Putamen (tissue), 1 donor: ENCODE measurements at places on chromosomes 3 and 15.
A peak's percentile ranks its signal among the peaks of the same experiment; 100 is the strongest.

DNA sequence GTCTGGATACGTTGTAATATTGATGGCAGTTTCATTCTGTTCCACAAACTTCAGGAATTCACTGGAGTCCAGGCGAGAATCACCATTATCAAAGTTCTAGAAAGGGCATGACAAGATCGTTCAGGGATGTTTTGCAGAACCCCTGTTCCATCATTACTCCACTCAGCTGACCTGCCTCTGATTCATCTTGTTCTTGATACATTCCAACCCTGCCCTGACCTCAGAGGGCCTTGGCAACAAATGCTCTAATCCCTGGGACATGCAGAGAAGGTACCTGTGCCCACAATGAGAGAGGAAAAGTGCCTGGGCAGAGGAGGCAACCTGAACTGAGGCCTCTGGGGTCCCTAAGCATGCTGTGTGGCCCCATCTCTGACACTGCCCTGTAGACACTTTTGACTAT, 45.9 kb downstream of the FSTL1 start:
- no peak for DNase-seq

- no peak for DNase-seq
These were observed 32.1 kb downstream of the SRPRB start for GRCh38 chr3:133837487-133838295.

DNA sequence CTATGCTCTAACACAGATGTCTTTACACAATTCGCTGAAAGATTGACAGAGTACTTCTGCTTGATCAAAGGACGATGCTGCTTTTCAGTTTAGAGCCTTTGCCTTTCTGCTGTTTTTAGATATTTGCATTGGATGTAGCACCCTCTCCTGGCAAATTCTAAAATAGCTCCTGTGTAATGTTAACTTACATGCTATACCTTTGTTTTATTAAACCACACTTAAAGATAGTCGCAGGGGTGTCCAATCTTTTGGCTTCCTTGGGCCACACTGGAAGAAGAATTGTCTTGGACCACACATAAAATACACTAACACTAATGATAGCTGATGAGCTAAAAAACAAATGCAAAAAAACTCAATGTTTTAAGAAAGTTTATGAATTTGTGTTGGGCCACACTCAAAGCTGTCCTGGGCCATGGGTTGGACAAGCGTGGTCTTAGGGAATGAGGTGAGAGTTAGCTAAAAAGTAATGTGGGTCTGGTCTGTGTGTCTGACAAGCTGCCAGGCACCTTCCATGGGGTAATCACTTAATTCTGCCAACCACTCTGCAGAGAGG, 62.9 kb downstream of the ATG7 start:
- DNase-seq = peak; percentile 63

DNA sequence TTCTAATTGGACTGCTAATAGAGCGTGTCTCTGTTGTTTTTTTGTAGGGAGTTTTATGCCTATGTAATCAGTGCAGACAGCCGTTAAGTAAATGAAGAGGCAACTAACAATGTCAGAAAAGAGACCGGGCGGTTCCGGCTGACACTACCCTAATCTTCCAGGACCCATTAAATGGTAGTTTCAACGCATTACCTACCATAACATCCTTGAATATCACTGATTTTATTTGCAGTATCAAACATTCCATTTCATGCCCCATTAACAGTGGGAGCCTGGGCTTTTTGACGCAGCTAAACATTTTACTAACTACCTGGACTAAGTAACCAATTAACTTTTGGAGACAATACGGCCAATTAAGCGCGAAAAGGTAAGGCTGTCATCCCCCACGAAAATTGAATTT, 832.9 kb upstream of the NR2F2 start:
- no peak for DNase-seq

GRCh38 chr15:40796041-40796440, 10.8 kb upstream of the ZFYVE19 start:
- DNase-seq = no peak

DNA sequence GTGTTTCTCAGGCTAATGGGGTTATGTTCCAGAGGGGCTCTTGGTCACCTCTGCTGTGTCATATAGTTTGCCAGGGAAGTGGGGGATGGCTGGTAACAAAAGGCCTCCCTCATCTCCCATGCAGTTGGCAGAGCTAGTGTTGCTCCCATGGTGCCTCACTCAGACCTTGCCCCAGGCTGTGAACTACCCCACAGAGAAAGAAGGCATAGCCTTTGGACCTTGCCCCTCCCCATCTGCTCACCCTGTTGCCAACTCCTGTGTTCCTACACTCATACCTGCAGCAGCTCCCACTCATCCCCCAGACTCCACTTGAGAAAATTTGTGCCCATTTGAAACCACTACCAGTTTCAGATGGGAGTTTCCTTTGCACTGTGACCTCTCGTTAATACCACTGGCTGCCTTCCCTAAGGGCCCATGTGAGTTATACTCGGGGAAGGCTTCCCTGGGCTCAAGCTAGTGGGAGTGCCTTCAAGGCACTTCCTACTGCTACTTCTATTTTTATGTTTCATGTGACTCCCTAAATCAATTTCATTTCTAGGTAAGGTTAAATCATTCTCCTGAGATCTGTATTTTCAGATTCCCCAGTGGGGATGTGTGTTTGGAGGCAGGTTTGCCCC, 25.3 kb upstream of the COPB2 start:
- DNase-seq = peak; percentile 32

DNA sequence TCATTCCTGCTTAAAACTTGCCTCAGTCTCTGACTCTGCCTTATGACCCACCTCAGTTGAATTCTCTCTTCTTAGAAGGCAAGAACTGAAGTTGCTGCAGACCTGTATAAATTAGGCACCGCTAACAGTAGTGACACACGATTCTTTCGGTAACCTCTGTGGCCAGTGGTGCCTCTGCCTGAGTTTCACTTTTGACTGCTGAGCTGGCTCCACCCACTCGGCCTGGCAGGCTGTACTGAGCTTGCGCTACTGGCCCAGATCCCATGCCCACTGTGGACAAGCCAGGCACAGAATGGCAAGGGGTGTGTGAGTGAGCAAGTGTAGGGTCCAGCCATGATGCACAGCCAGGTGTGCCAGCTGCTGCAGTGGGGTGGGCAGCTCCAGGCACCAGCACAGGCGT, 19.1 kb upstream of the EIF1B start:
- DNase-seq = no peak

DNA sequence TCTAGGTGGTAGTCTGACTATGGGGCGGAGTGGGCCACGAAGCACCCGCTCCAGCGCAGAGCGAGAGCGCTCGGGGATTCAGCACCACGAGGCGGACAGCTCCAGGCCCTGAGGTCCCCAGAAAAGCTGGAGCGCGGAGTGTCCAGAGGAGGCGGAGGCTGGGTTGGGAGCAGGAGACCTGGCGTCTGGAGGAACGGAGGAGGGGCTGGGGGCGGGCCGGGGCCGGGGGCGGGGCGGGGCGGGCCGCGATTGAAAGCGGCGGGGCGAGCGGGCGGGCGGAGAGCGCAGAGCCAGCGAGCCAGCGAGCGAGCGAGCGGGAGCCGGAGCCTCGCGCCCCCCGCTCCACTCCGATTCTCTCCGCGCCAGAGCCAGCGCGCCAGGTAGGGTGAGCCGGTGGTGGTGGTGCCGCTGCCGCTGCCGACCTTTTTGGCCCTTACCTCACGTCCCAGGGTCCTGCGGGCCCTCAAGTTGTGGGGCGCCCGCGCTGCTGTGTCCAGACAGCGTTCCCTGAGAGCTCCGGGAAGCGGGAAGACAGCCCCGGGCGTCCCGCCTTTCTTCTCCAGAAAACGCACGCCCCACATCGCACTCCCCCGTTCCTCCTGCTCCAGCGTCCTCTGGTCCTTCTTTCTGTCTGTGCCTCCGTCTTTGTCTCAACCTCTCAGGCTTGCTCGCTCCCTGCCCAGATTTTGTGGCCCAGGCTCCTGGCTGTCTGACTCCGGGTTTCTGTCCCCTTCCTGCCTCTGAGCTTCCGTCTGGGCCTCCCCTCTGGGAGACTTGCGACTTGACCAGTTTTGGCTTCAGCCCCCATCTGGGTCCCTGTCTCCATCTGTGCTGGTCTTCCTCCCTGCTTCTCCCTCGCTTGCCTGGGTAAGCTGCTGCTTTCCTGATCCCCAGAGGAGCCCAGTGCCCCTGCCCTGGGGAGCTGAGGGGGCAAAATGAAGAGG, at the start of gene GRM2:
Gene GRM2 (plus strand): TSS at position 281 of the 944 bp plus-strand sequence. CDS start 1,916 bp downstream, outside the sequence.
- peak; percentile 27 for DNase-seq

DNA sequence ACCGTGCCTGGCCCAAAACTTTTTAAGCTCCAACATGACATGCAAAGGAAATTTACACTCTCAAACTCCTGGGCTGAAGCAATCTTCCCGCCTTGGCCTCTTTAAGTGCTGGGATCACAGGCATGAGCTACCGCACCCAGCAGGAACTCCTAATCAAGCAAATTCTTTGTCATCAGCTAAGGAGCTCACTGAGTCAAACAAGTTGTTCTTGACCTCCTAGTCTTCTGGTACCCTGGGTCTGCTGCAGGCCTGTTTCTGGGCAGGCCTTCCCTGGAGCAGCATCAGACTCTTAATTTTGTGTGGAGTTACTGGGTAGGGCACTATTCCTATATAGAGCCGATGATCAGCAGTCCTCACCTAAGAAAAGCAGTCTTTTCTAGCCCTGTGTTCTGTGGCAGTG, 68.4 kb upstream of the FLNB start:
- no peak for DNase-seq

GRCh38 chr3:173410849-173411248, 13.3 kb downstream of the NLGN1 start:
- DNase-seq = peak; percentile 50
